ENCODE measurements at places on chromosomes 3 and 15.
A peak's percentile ranks its signal among the peaks of the same experiment; 100 is the strongest.

GRCh38 chr15:77162872-77163633, 92.1 kb upstream of the TSPAN3 start:
- no peak overlapping the region for H3K27ac ChIP-seq
- H3K4me1 ChIP-seq: peaks cover 23% of the 10 kb centered on the region
- no peak for DNase-seq
- no peaks in the 10 kb centered on the region for H3K27me3 ChIP-seq

DNA sequence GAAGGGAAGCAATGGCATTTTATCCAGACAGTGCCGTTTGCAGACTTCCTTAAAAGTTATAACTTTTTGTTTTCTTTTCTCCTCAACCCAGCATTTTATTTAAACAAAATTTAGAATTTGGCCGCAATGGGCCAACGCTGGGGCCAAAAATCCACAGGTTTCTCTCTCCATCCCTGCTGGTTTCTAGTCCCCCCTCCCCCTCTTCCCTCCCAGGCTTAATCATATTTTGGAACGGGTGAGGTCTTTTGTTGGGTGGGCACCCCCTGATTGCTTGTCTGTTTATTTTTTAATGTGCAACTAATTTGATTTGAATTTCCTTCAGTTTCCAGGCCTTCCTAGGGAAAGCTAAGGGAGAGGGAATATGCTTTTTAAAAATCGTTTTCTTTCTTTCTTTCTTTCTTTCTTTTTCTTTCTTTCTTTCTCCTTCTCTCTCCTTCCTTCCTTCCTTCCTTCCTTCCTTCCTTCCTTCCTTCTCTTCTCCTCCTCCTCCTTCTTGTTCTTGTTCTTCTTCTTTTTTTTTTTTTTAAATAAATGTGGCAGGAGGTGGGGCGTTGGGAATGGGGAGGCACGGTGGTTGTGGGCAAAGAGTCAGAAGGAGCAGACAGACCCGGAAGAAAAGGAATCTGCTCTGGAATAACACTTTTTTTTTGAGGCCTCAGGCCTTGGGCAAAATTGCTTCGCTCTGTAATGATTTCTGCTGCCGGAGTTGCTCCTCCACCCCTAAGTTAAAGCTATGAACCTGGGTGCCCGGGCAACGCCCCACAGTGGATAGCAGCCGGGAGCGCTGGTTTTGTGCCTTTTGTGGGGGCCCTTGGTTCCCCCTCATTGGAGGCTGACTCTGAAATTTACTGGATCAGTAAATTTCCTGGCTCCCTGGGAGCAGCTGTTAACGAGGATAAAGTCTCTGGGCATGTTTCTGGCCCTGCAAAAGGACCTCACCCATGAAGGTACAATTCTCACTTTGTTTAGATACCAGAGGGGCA, 1.9 kb downstream of the FNDC3B start:
- peak overlapping the region; percentile 88 for H3K4me3 ChIP-seq
- peaks cover 7% of the 10 kb centered on the region for H3K36me3 ChIP-seq
- H3K27me3 ChIP-seq: no peaks in the 10 kb centered on the region
- H3K27ac ChIP-seq: peak overlapping the region; percentile 97
- DNase-seq: no peak

GRCh38 chr15:77817434-77817833, 184.7 kb upstream of the LINGO1 start:
- H3K27ac ChIP-seq: no peak overlapping the region
- H3K27me3 ChIP-seq: peaks cover 45% of the 10 kb centered on the region
- H3K4me1 ChIP-seq: peaks cover 4% of the 10 kb centered on the region
- DNase-seq: no peak

DNA sequence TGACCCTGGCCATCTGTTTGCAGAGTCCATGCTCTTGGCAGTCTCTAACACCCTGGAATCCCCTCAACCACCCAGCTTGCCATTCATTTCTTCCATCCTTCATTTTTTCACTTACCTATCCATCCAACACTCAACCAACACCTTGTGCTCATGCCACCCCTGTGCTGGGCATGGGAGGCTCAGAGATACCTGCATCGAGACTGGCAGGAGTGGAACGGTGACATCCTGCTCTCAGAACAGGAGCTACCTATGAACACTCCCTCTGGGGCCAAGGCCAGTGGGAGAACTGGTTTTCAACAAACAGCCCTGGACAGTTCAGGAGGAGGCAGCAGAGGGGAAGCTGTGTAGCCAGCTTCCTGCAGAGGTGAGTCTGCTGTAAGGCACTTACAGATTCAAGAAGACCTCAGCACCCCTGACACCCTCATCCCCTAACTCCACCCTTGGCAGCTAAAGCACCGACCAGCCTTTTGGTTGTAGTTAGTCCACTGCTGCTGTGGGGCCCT, 19.5 kb upstream of the ATP2B2 start:
- no peaks in the 10 kb centered on the region for H3K4me1 ChIP-seq
- no peaks in the 10 kb centered on the region for H3K36me3 ChIP-seq
- peaks cover 66% of the 10 kb centered on the region for H3K27me3 ChIP-seq

DNA sequence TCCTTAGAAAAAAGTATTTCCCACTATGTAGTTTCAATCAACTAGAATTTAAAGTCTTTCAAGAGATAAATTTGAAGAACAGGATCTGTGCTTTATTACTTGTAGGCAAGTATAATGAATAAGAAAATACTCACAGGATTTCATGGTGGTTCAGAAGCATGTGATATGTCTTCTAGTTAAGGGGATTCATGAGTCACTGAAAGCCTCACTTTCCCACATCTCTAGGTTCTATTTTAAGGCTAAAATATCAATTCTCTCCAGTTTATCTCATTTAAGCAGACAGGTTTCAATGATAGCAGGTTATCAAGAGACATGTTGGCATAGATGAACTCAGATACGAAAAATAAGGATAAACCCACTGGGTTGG, 437.8 kb upstream of the BCHE start:
- no peak for DNase-seq
- H3K27ac ChIP-seq: no peak overlapping the region
- H3K4me1 ChIP-seq: peaks cover 18% of the 10 kb centered on the region

- peaks cover 3% of the 10 kb centered on the region for H3K27me3 ChIP-seq
- H3K4me3 ChIP-seq: no peak overlapping the region
- no peak for DNase-seq
- H3K36me3 ChIP-seq: no peaks in the 10 kb centered on the region
- no peak overlapping the region for H3K27ac ChIP-seq
Observed at GRCh38 chr3:153666991-153667740, 454.0 kb upstream of the ARHGEF26 start.

DNA sequence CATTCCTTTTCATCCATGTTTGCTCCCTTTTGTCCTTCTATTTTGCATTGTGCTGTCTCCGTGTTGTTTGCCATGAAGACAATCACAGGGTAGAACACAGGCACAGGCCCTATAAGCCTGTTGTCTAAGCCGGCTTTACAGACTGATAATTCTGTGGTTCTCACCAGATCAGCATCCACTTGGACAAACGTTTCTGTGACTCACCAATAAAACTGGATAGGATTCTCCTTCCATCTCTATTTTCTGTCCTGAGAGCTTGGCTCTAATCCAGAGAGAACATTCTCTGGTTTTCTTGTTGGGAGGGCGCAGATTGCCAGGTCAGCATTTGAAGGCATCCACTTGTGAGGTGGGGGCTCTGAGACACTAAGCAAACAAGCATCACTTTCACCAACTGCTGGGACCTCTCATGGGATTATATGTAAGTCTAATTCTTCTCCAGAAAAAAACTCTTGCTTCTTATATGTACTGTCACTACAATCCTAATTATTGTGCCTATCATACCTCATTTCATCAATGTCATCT, 101.6 kb downstream of the ERC2 start:
- no peaks in the 10 kb centered on the region for H3K4me1 ChIP-seq
- H3K4me3 ChIP-seq: no peak overlapping the region
- peaks cover 2% of the 10 kb centered on the region for H3K27me3 ChIP-seq

DNA sequence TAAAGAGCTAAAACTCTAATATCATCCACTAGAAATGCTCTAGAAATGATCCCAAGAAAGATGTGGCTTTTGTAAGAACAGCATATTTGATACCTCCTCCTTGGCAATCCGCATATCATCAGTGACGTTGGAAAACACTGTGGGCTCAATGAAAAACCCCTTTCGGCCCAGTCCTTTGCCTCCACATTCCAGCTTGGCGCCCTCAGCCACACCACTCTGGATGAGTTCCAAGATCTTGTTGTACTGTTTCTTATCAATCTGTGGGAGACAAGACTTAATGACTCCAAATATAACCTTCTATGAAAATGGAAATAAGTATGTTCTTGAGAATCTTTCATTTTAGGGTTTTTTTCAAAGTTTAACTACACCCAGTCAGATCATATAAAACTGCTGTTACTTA, 103.6 kb downstream of the ALDH1A2 start:
- H3K4me1 ChIP-seq: no peaks in the 10 kb centered on the region
- H3K27ac ChIP-seq: no peak overlapping the region
- H3K27me3 ChIP-seq: peaks cover 42% of the 10 kb centered on the region
- no peak overlapping the region for H3K4me3 ChIP-seq

- peaks cover 81% of the 10 kb centered on the region for H3K4me1 ChIP-seq
- H3K36me3 ChIP-seq: peaks cover 17% of the 10 kb centered on the region
- DNase-seq: no peak
- H3K27me3 ChIP-seq: no peaks in the 10 kb centered on the region
Observed at GRCh38 chr3:127787571-127788365, 34.5 kb downstream of the MGLL start.

- no peaks in the 10 kb centered on the region for H3K27me3 ChIP-seq
- no peak overlapping the region for H3K4me3 ChIP-seq
- no peak overlapping the region for H3K27ac ChIP-seq
- H3K36me3 ChIP-seq: peaks cover under 1% of the 10 kb centered on the region
- no peak for DNase-seq
Observed at GRCh38 chr15:80095511-80095910, 36.0 kb downstream of the ZFAND6 start.

DNA sequence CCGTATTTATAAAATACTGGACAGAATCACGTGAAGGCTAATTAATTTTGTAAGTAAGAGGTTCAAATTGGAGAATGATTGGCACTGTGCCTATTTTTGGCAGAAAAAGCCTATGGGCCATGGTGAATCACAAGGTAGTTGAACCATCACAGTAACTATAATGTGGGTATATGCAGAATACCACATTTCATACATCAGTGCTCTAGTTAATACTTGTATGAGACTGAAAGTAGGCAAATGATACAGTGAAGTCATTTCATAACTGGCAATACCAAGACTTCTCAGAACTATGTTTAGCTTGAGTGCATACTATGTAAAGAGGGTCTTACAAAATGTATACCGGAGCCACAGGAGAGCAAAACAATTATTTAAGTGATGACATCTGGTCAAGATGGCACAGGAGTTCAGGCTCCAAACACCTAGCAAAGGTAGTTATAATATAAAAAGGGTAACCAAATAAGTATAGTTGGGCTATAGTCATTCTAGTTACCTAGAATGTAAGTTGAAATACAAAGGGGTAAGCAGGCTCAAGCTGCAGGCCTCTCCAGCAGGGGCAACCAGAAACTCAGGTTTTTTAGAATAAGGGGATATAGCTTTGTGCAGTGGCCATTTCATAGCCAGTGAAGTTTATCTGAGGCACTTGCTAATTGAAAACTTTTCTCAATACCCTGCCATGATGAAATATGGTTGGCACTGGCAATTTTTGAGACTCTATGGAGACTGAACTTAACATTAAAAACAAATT, 19.1 kb downstream of the GPR160 start:
- H3K4me3 ChIP-seq: no peak overlapping the region
- no peak for DNase-seq
- peaks cover 2% of the 10 kb centered on the region for H3K27me3 ChIP-seq
- no peaks in the 10 kb centered on the region for H3K36me3 ChIP-seq
- no peak overlapping the region for H3K27ac ChIP-seq

DNA sequence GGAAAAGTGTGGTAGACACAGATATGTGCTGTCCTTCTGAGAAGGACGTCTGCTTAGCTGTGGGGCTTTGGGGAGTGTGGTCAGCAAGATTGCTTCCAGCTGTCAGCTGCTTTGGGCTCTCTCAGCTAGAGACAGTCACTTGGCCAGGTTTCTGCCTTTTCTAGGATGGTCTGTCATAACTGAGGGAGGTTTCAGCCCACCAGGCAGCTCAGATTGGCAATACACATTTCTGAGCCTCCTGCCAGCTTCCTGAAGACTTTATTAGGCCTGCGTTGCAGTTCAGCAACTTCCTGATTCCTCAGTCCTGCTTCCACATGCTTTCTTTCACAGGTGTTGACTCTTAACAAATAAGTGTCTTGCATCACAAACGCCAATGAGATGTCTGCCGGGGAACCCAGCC, 286.5 kb downstream of the SQOR start:
- H3K27ac ChIP-seq: peak overlapping the region; percentile 17
- H3K4me1 ChIP-seq: peaks cover 32% of the 10 kb centered on the region
- no peaks in the 10 kb centered on the region for H3K36me3 ChIP-seq
- no peaks in the 10 kb centered on the region for H3K27me3 ChIP-seq

- H3K27me3 ChIP-seq: peaks cover 32% of the 10 kb centered on the region
- H3K4me3 ChIP-seq: no peak overlapping the region
- DNase-seq: no peak
Observed at GRCh38 chr15:77742127-77742526, 109.4 kb upstream of the LINGO1 start.

DNA sequence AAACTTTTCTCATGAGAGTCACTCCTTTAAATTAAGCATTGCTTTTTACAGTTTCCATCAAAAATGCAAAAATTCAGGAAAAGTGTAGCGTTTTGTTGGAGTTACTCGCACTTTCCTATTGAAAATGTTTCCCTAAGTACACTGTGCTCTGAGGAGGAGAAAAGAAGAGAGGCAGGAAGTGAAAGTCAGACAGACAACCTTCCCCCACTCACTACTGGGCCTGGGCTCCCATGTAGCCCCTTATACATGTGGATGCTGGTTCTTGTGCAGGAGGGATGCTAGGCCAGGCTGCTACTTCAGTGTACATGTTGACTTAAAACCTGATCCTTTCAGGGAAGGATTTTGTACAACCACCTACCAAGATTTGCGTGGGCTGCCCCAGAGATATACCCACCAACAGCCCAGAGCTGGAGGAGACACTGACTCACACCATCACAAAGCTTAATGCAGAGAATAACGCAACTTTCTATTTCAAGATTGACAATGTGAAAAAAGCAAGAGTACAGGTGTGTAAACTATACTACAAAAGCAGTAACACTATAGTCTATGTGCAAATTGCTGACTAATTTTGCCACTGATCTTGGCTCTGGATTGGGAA, 15.1 kb downstream of the KNG1 start:
- H3K4me3 ChIP-seq: no peak overlapping the region
- H3K4me1 ChIP-seq: no peaks in the 10 kb centered on the region
- no peaks in the 10 kb centered on the region for H3K36me3 ChIP-seq
- H3K27ac ChIP-seq: no peak overlapping the region

GRCh38 chr3:126732281-126733060, 28.4 kb downstream of the CHCHD6 start:
- DNase-seq: no peak
- no peak overlapping the region for H3K4me3 ChIP-seq
- peaks cover 35% of the 10 kb centered on the region for H3K4me1 ChIP-seq
- no peaks in the 10 kb centered on the region for H3K27me3 ChIP-seq
- H3K27ac ChIP-seq: peak overlapping the region; percentile 40
- peaks cover 14% of the 10 kb centered on the region for H3K36me3 ChIP-seq
